Activated T-helper 1 cell treated with anti-CD3 and anti-CD28 coated beads, Interleukin-2, amount 50 U/mL, for 16 hours (primary cell): ENCODE measurements at places on chromosomes 7 and 10.

GRCh38 chr7:148356303-148356702 lies 234.3 kb upstream of the C7orf33 start:
- DNase-seq: no peak

DNA sequence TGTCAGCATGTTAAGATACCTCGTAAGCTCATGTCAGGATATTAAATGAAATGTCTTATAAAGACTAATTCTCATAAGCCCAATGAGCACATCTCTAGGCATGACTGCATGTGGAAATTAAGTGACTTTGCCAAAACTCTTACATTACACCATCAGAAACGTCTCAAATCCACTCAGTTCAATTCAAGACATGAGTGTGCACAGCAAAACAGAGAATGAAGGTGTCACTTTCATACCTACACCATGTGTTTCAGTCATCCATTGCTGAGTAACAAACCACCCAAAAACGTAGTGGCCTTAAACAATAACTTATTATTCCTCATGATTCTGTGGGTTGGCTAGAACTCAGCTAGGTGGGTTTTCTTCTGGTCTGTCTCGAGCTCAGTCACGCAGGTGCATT lies 99.8 kb downstream of the ATE1 start:
- no peak for DNase-seq

- no peak for DNase-seq
These were observed 180.6 kb downstream of the SEMA3E start for GRCh38 chr7:83468251-83468739.

- DNase-seq: no peak
These were observed 58.3 kb downstream of the SHOC2 start for GRCh38 chr10:110977662-110978061.

GRCh38 chr7:92251181-92251580 lies 5.4 kb downstream of the ANKIB1 start:
- no peak for DNase-seq

DNA sequence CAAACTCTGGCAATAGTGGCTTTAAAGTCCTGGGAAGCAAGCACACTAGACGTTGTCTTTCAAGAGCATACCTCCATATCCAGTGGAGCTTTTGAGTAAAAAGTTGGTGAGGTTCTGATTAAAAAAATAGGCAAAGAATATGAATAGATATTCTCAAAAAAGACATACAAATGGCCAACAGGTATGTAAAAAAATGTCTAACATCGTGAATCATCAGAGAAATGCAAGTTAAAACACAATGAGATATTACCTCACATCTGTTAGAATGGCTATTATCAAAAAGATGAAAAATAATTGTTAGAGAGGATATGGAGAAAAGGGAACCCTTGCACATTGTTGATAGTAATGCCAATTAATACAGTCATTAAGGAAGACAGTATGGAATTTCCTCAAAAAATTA lies 407.1 kb downstream of the MDFIC start:
- no peak for DNase-seq

DNA sequence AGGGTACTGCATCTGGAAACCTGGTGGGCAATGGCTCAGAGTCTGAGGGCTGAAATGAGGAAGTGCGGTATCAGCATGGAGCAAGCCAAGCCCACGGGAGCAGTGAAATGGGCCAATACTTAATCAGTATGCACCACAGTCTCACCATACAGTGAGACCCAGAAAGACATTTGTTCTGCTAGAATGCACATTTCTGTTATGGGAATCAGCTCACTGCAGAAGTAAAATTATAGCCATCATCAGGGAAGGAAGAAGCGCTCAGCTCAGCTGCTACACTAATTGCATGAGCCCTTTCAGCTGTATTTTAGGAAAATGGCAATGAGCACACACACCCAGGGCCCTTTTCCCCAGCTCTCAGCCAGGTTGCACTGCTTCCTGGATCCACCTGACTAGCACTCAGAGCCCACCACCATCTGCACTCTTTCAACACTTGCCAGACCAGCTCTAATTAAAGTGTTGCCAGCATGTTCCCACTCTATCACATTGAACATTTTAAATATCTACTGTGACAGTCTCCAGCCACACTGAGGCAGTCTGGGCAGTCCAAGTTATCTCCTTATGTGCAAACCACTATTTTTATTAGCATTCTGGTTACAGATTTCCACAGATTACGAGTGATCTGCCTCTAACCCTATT lies 44.2 kb upstream of the PIK3AP1 start:
- DNase-seq: no peak

DNA sequence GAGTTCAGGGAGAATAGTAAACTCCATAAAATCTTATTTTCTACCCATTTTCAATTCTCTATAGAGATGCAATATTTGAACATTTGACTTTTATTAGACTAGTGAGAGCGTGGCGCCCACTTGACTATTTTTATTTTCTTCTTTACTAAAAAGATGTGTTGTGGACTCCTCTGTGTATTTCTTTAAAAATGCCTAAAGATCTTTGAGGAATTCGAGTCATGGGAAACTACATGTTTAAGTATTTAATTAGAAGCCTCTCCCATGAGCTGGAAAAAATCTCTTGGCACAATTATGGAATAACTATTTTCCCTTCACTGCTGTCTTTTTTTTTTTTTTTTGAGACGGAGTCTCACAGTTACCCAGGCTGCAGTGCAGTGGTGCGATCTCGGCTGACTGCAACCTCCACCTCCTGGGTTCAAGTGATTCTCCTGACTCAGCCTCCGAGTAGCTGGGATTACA lies 124.2 kb downstream of the ARHGAP12 start:
- no peak for DNase-seq

DNA sequence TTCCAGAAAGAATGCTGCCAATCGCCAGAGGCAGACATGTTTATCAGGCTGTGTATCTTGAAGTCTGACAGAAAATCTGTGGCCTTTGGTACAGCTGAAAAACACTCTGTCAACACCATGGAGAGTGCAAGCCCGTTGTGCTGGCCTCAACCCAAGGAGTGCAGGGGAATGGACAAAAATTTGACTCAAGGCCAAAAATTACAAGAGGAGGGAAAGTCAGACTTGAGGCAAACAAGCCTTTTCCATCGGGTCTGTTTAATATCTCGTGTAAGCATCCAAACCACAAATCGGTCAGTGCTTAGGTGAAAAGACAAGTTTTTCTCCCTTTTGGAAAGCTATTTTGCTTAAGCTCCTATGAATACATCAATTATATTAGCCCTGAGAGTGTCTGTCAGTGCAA lies 305.3 kb upstream of the NFE2L3 start:
- no peak for DNase-seq

GRCh38 chr7:93053949-93054943 lies 63.5 kb downstream of the SAMD9 start:
- no peak for DNase-seq

DNA sequence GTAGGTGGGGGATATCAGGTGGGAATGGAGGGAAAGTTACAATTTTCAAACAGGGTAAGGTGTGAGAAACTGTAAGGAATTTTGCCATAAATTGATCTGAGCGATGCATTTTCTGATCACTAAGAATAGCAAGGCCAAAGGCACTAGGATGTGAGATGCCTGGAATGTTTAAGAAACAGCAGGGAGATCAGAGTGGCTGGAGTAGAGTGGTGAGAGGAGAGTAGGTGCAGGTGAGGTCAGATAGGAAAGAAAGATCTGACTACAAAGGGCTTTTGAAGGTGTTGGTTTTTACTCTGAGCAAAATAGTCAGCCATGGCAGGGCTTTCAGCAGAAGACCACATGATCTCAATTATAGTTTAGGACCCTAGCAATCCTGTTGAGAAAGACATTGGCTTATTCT lies 55.0 kb downstream of the HDAC9 start:
- no peak for DNase-seq
